ENCODE measurements at places on chromosomes 13 and 19.

GRCh38 chr19:8204961-8205360 lies 4.2 kb upstream of the CERS4 start:
- DNase-seq = no peak

GRCh38 chr19:19493841-19494546 lies 21.4 kb downstream of the TSSK6 start:
- no peak for DNase-seq

- DNase-seq = no peak
Observed at GRCh38 chr13:99018418-99019180, 40.7 kb upstream of the DOCK9 start.

- no peak for DNase-seq
Observed at GRCh38 chr13:36519432-36519831, 87.1 kb downstream of the CCNA1 start.

DNA sequence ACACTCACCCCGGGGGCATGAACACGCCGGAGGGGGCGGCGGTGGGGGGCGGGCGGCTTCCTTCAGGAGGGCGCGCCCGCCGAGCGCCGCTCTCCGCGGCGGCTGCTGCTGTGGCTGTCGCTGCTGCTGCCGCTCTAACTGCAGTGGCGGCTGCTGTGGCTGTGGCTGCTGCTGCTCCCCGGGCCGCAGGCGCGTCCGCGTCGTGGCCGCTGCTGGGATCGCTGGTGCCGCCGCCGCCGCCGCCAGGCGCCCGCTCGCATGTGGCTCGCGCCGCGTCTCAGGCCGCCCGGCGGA lies at the start of gene BBC3:
BBC3 (minus strand) TSS at position 279 of the 294 bp plus-strand sequence. CDS start 2,768 bp downstream, outside the sequence.
- no peak for DNase-seq

GRCh38 chr19:1132552-1133383 lies 29.0 kb downstream of the GPX4 start:
- DNase-seq = peak; percentile 14

- no peak for DNase-seq
Observed at GRCh38 chr13:97266332-97266731, 44.2 kb downstream of the MBNL2 start.

DNA sequence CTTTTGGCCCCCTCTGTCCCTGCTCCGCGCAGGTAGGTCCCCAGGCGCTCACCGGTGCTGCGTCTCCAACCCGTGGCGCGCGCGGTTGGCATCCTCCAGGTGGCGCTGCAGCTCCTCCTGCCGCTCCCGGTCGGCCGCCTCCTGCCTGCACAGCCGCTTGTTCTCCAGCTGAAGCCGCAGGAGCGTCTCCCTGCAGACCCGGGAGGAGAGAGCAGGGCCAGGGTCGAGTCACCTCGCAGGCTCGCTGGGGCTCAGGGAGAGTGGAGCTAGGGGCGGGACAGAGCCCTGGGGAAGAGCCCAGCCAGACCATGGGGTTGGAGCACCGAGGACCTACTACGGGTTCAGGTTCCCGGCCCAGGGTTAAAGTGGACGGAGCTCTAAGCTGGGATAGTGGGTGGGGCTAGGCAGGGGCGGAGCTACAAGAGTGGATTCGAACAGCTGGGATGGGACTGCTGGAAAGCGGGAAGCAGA lies 9.3 kb downstream of the HOOK2 start:
- DNase-seq = peak; percentile 80

GRCh38 chr19:18541258-18541991 lies 1.9 kb downstream of the FKBP8 start:
- DNase-seq = no peak

GRCh38 chr13:50730496-50731351 lies 112.8 kb downstream of the DLEU7 start:
- no peak for DNase-seq

GRCh38 chr19:18385675-18386542 lies at the start of gene GDF15:
Gene GDF15 (plus strand): TSS chr19:18386158. CDS start chr19:18386190, 32 bp downstream.
- peak; percentile 21 for DNase-seq

DNA sequence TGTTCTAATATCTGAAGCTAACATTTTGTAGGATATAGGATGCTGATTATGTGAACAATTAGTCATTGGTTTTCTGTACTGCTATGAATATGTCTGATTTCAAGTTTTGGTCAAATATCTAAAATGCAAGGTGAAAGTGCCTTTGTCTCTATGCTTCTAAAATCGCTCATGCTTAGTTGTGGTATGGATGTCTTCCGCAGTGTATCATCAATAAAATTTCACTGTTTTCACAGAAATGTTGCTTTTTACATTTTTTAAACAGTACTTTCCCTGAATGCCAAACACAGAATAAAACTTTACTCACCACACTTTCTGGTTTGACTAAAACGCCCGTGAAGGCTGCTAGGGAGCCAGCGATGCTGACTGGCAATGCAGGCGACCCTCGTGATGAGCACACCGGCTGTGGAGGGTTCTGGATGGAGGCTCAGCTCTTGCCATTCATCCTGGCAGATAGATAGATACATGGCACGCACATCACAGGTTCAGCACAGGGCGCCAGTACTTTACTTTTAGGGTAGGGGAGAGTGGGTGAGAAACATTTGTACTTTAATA lies 40.1 kb downstream of the SLC7A9 start:
- no peak for DNase-seq

DNA sequence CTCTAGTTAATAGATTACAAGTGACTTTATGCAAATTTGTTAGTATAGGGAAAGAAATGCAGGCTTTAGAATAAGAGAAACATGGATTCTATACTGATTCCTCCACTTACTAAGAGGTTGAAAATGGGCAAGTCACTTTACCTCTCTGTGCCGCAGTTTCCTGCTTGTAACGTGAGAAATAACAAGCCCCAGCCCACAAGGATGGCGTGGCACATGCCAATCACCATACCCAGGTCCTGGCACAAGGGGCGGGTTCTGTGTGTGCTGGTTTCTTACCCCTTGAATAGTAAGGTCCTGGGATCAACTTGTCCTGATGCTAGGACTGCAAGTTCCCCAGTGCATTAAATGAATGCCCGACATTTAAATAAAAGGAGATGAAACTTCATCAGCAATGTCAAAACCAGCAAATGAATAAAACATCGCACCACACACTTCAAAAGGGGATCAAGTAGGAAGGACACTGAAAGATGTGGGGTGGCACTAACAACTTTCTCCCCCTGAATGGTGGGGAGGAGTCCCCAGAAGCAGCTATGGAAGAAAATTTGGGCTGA lies 7.9 kb upstream of the SIGLEC9 start:
- DNase-seq = no peak

DNA sequence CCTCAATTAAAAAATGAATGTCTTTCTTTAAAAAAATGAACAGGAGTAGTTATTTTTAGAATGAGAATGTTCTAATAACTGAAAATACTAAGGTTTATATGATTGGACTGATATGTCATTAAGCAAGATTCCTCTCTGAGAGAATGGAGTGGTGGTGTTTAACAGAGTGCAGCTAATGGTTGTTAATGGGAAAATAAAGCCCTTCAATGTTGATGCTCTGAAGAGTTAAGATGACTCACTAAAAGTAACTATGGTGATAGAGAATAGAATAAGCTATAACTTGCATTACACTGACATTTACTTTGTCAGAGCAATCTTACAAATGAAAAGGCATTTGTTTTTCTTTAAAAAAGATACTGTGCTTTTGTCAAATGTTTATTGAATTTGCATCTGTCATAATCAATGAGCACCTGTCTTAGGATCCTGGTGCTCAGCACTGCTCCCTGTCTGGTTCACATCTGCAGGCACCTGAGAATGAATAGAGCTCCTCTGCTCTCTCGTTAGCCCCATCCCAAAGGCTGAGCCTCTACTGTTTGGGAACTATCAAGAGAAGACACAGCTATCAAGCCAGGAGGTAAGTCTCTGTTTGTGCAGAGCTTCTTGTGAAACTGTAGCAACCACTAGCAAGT lies 15.1 kb downstream of the PABPC3 start:
- DNase-seq = no peak

DNA sequence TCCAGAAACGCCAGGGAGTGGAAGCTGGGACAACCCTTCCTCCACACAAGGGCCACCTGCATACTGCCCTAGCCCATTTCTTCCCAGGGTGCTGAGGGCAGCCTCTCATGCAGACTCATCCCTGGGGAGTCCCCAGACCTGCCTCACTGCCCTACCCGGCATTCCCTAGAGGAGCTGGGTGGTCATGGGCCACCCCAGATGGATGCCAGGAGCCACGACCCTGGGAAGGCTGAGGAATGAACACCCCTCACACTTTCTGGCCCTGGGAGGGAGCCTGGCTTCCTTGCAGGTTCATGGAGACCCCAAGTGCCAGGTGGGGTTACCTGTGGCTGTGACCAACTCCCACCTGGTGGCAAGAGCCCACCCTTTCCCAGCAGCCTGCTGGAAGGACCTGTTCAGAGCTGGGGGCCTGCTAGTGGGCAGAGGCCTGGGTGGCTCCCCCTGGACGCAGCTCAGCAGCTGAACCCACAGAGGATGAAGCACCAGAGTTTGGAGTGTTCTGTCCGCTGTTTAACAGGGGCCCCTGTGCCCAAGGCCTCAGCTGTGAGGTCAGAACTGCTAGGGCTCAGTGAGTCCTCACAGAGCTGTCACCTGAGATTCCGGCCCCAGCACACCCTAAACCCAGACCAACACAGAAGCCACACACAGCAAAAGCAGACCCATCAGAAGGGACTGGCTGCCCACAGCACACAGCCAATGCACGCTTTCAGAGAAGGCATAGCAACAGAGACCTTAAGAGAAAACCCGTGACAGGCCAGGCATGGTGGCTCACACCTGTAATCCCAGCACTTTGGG lies 6.6 kb downstream of the ACP4 start:
- DNase-seq = no peak

DNA sequence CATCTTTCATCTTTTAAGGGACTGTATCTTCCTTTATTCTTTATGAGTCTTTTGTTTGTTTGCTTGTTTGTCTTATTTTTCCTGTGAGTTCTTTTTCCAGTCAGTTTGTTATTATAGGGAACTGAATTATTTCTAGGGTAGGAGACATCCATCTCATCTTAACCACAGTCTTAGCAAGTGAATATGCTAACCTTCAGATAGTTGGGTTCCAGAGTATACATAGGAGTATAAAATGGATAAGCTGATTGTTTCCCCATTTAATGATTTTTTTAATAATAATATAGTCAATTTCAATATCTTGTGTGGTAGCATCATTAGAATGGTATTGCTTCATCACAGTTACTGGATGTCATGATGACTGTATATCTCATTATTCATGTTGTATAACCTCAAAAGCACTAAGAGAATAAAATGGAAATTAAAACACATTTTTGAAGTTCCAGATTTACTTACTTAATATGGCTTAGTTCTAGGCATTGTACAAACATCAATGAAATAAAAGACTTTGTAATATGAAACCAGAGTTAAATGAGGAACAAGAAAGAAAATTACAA lies 33.0 kb downstream of the GPC6 start:
- no peak for DNase-seq

DNA sequence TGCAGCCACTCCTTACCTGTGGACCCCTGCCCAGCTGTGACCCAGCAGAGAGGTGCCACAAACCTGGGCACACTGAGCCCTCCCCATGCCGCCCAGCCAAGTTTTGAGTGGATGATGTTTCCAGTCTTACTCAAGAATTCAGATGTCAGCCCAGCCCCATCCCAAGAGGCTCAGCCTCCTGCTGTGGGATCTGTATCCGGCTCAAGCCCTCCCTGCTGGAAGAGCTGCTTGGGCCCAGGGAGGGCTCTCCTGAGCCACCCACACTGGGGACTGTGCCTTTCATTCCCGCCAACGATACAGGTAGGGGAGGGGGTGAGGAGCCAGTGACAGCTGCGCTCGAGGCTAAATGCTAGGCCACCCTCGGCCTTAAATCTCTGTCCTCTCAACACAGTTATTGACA lies 5.9 kb upstream of the SLC7A9 start:
- no peak for DNase-seq

GRCh38 chr19:40800339-40800996 lies 1.5 kb downstream of the EGLN2 start:
- no peak for DNase-seq

DNA sequence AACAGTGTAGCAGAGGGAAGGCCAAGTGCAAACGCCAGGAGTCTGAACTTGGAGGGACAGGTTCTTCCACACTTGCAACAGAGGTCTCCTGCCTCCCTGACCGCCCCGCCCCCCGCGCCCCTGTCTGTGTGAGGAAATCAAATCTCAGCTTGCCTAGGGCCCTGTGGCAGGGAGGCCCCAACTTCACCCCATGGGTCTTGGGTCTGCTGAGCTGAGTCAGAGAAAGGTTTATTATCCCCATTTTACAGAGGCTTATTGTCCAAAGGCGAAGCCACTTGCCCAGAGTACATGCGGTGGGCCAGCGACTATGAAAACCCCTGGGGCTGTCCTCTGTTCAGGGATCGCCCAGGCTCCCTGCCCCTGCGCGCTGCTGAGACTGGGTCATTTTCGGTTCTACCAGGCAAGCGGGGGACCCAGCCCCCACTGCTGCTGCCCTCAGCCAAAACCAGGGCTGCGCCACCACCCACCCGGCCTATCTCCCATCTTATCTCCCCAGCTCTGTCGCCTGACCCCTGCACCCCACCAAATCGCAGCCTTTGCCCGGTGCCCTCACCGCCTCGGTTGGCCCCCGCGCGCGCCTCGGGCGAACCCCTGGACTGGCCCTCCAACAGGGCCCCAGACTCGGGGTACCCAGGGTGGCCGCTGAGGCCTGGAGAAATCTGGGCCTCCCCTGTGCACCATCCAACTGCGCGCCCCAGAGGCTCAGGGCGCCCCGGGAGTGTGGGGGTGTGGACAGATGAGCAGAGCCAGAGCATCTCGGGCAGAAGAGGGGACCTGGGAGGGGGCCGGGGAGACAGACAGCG lies 850 bp upstream of the CERS4 start:
- no peak for DNase-seq

GRCh38 chr13:29598321-29598720 lies 2.8 kb upstream of the SLC7A1 start:
- no peak for DNase-seq

- DNase-seq = no peak
Observed at GRCh38 chr19:34351382-34351826, 13.6 kb upstream of the GPI start.

- no peak for DNase-seq
Observed at GRCh38 chr19:30653646-30654386, 281.6 kb downstream of the ZNF536 start.

DNA sequence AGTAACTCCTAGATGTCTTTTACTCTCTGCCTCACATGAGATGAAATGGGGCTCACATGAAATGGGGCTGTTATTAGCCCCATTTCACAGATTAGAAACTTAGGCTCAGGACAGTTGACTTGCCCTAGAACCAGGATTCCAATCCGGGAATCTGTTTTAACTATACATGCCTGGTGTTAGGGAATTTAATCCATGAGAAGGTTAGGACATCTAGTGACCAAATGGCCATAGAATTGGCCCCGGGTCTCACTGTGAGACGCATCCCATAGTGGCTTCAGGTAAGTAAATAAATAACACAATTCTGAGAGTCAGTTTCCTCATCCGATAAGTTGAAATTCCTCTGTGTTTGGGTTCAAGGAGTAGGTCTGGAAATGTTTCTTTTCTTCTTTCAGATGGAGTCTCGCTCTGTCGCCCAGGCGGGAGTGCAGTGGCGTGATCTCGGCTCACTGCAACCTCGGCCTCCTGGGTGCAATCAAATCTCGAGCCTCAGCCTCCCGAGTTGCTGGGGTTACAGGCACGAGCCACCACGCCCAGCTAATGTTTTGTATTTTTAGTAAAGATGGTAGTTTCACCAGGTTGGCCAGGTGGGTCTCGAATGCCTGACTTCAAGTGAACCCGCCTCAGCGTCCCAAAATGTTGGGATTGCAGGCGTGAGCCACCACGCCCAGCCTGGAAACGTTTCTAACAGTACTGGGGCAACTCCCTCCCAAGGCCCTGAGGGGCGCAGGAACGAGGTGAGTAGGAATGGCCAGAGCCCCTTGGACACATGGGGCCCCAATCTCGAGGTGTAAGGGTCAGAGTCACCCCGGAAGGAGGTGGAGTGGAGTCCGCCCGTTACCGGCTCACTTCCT lies 1.2 kb upstream of the ZNF574 start:
- no peak for DNase-seq

Measured in Kasumi-1 (cell line).